ENCODE measurements at places on chromosomes 16 and 17.

- no peak for DNase-seq
Measured at GRCh38 chr16:264440-264951, 11.2 kb downstream of the RGS11 start.

GRCh38 chr17:10415161-10415560 lies 6.6 kb downstream of the MYH8 start:
- DNase-seq = no peak

- DNase-seq = no peak
Measured at GRCh38 chr16:56994311-56994710, 5.0 kb downstream of the NLRC5 start.

- no peak for DNase-seq
Measured at GRCh38 chr17:12021623-12022140, 1.0 kb downstream of the MAP2K4 start.

- no peak for DNase-seq
Measured at GRCh38 chr17:58694302-58694701, 1.9 kb downstream of the RAD51C start.
